Amniotic epithelial cell (primary cell): ENCODE measurements at places on chromosomes 3 and 15.
A peak's percentile ranks its signal among the peaks of the same experiment; 100 is the strongest.

- peak; percentile 81 for DNase-seq
Observed at GRCh38 chr3:46110701-46111493, 83.6 kb upstream of the XCR1 start.

- no peak for DNase-seq
Observed at GRCh38 chr15:99252326-99252725, 1.0 kb downstream of the LRRC28 start.

DNA sequence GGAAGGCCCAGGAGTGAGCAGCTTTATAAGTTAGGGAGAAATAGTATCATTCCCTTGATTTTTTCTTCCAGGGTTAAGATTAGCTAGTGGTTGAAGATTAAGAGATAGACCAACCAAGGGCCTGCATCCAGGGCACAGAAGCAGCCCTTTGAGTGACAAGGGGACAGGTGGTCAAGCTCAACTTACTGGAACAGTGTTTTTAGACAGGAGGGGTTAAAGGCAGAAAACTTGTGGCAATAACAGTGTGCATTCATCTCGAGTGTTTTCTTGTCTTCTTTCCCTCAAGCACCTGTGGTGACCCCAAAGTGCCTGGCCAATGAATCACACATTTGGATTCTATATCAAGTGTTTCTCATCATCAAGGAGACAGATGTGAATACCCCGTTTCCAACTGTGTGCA is 267.5 kb downstream of the PDCD6IP start:
- no peak for DNase-seq

- DNase-seq = no peak
Observed at GRCh38 chr15:27574541-27575054, 524.5 kb downstream of the OCA2 start.

DNA sequence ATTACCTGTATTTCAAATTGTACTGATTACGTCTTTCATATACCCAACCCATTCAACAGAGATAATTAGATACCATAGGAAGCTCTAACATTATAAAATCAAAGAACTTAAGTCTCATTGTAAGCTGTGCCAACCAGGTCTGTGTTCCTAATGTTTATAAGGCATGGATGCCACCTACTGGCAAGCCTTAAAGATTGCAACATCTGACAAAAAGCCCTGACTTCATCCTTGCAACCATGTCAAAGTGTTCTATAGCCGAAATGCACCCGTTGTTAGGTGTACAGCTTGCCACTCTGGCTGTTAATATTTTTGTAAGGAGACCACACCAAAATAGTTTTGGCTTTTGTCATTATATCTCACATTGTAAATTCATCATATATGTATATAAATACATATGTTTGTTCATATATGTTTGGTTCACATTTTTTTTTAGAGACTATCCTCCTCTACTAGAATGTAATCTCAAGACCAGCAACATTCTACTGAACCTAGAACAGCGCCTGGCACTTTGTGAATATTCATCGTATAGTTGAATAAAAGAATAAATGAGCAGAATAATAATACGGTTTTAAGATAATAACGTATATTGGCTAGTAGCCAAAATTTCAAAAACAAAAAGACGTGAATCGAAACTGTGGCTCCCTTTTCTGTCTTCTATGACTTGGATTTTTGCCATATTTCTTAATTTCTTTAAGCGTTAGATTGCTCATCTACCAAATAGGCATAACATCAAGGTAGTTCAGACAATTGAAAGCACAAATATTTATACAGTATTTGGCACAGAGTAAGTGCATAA is 258.1 kb downstream of the TBL1XR1 start:
- peak; percentile 83 for DNase-seq

DNA sequence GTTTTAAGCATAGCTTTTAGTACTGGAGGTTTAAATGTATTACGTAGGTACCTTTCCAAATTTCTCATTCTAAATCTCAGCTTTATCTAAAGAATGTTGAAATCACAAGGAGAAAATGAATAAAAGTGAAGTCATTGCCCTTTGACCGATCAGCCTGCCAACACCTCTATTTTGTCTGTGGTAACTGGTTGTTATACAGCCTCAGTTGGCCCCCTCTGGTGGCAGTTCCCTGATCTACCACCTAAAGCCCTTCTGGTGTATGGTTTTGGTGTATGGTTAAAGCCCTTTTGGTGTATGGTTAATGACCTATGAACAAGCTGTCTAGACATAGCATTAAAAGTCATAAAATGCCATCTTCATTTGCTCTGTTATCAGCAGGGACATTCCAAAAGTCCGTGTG is 378.2 kb upstream of the AZI2 start:
- peak; percentile 53 for DNase-seq

- DNase-seq = peak; percentile 65
Observed at GRCh38 chr3:170699158-170700053, 113.5 kb upstream of the SLC7A14 start.

DNA sequence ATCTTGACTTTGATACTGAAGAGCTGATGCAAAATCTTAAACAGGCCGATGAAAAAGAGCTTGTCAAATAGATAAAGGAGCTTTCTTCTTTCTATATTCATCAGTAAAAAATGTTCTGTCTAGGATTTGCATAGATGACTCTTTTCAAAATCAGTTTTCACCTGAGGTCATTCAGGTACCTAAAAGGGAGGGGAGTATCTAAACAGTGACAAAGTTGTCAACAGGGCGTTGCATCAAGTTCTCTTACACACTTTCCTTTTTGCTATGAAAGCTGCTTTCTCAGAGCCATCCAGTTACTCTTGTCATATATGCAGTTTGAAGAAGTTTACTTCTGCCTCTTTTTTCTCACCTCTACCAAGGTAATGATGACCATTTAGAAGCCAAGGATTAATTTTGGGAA is 60.0 kb downstream of the AKAP13 start:
- DNase-seq = no peak

DNA sequence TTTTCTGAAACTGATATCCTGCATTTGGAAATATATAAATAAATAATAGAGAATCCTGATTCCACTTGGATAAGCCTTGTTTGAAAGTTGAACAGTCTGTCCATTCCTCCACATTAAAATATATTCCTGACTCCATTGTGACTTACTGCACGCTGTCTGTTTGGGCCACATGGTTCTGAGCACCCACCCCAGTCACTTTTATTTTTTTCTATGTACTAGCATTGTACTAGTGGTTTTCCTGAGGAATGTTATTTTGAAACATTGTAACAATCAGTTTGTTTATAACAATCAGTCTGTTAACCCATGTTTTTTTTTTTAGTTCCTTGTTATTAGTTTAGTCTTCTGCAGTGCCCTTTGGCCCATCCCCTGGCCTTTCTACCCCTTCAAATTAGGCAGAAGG is 87.4 kb upstream of the CCNL1 start:
- DNase-seq = peak; percentile 24

DNA sequence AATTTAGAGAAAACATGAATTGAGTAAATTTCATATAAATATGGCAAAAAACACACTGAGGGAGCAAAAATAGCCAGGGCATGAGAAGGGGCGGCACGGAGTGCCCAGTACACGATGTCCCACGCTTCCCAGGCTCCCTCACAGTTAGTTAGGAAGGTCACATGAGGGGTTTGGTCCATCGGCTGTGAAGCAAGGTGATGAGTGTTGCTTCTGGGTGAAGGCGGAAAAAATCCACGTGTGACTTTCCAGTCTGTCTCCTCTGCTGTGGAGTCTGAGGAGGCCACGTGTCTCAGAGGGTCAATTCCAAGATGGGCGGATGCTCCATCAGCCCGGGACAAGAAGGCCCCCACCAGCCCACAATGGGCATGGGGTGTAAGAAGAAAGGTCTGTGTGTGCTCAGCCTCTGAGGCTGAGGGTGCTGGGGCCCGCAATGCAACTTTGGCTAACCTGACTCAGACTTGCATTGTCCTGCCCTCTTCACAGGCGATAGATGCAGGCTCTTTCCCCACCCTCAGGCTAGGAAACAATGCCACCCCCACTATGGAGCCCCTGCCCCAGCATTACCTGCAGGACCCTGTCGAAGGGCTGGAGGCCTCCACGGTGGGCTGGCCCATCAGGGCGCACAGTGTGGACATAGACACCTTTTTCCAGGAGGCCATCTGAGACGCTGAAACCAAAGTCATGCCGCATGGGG is 45.7 kb downstream of the GRIP2 start:
- DNase-seq = no peak

GRCh38 chr3:120202363-120202762 is 82.7 kb downstream of the GPR156 start:
- DNase-seq = no peak

- DNase-seq = no peak
Observed at GRCh38 chr3:43923104-43923882, 232.6 kb downstream of the ABHD5 start.

DNA sequence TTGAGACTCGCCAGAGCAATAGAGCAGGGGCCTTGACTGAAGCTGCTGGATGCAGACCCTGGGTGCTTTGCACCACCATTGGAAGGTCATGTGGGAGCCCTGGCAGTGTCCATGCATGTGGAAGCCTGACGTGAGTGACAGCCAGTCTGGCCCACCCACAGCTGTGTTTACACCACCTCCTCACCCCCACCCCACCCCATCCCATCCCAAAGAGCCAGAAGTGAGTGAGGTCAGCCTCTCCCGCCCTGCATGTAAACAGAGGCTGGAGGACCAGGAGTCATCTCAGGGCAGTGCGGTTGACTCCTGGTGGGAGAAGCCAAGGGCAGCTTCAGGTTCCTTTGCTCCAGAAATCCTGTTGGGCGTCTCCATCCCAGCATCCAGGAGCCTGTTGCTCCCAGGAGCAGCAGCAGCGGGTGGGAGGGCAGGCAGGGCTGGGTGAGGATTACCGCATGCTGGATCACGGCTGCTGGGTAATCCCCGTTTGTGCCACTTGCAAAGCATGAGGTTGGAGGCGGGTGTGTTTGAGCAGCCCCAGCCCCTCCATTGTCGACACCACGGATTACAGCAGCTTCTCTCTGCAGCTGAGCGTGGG is 44.6 kb downstream of the CORO2B start:
- peak; percentile 57 for DNase-seq

- DNase-seq = no peak
Observed at GRCh38 chr3:100915706-100916495, 77.3 kb downstream of the ABI3BP start.

- DNase-seq = peak; percentile 63
Observed at GRCh38 chr15:73873889-73874511, 636 bp downstream of the TBC1D21 start.

DNA sequence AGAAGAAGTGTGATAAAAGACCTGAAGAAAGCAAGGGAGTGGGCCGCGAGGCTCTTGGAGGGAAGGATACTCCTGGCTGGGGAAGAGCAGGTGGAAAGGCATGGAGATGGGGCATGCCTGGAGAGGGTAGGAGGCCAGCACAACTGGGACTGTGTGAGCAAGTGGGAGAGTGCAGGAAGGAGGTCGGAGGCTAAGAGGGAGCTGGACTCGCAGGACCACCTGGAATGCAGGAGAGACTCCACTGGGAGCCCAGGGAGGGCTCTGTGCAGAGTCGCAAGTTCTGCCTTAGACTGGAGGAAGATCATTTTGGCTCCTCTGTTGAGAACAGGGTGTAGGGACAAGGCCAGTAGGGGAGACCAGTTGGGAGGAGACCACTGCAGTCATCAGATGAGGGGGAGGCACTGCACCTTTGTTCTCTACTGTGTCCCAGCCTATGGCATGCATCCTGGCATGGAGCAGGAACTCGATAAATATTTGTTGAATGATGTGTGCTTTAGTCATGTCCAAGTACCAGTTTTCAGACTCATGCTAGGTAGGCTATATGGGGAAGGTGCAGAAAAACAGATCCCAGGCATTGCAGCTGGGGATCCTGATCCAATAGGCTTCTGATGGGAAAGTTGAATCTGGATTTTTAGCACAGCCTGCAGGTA is 13.7 kb downstream of the FAM107A start:
- no peak for DNase-seq

GRCh38 chr3:149738876-149739275 is 13.4 kb downstream of the COMMD2 start:
- DNase-seq = no peak

DNA sequence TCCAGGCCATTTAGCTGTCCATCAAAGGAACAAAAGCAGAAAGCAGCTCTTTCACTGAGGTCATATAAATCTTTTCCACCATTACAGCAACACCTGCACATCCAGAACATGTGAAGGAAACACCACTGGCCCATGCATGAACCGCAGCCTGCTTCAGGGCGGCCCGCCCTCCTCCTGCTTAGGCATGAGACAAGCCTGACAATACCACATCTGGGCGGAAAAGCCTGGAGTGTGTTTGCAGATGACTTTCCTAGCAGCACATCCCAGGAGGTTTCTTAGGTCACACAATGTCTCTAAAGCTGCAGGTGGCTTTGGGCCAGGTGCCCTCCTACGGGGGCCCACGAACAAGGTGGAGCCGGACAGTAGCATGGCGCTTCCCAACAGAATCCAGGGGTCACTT is 19.6 kb downstream of the CYFIP1 start:
- DNase-seq = no peak

DNA sequence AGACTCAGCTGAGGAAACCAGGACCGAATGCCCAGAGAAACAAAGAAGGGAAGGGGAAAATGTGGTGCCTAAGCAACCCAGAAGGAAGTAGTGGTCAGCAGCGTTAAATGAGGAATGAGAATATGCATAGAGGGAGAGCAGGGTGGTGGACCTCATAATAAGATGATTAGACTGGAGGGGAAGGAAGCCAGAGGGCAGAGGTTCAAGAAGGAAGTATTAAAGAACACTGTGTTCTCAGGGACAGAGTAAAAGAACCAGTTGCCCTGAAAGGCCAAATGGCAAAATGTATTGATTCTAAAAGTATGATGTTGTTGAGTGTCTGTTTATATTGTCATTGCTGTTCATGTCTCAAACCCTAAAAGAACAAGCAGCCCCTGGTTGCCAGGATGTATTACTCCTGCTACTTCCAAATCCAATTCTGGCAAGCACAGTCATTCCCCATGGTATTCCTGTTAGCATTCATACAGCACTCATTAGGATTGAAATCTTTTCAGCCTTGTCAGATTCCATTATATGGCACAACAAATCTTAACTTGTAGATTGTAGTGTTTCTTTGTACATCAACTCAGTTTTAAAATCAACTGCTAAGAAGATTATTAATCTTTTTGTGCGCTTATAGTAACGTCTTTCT is 23.4 kb downstream of the P2RY1 start:
- DNase-seq = no peak

- DNase-seq = no peak
Observed at GRCh38 chr15:51672155-51672687, 9.1 kb upstream of the SCG3 start.

- DNase-seq = peak; percentile 95
Observed at GRCh38 chr3:48492461-48493202, 11.3 kb downstream of the SHISA5 start.

- DNase-seq = peak; percentile 81
Observed at GRCh38 chr3:127792541-127793292, 29.6 kb downstream of the MGLL start.

GRCh38 chr3:59133311-59133710 is 83.5 kb upstream of the CFAP20DC start:
- DNase-seq = no peak

DNA sequence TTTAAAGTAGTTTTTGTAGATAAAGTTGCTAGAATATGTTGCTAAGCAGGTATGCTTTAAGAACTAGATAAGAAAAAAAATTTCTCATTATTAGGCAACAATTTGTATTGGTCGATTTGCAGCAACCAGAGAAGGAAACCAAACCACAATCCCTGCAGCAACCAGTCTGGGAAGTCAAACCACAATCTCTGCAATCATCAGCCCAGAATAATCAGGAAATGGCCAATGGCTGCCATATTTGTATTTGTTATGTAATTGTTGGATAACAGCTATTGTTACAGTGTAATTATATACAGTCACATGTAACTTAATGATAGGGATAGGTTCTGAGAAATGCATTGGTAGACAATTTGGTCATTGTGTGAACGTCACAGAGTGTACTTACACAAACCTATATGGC is 23.6 kb downstream of the STXBP5L start:
- no peak for DNase-seq

- DNase-seq = peak; percentile 92
Observed at GRCh38 chr3:14253022-14253706, 74.5 kb downstream of the LSM3 start.
